ENCODE measurements at places on chromosomes 7 and 10.

- no peak for DNase-seq
Observed at GRCh38 chr10:102923601-102924000, 5.5 kb downstream of the CNNM2 start.

GRCh38 chr7:71206184-71206583 lies 74.2 kb downstream of the GALNT17 start:
- DNase-seq: no peak

GRCh38 chr10:101561068-101561915 lies 26.8 kb downstream of the POLL start:
- no peak for DNase-seq

DNA sequence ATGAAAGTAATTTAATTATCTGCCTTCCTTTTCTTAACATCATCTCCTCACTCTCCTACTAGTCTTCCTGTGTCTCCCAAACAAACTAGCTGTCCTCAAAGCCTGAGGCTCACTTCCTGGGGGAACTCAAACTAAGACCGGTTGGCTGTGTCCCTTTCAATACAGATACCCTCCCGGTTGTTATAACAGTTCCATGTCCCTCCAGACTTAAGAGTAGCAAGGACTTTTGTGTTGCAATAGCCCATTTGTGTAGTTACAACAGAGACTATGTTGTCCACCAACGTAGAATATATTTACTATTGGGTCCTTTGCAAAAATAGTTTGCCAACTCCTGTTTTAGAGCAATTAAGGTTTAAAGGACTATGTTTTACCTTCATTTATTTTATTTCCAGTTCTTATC lies 8.6 kb upstream of the TARP start:
- no peak for DNase-seq

DNA sequence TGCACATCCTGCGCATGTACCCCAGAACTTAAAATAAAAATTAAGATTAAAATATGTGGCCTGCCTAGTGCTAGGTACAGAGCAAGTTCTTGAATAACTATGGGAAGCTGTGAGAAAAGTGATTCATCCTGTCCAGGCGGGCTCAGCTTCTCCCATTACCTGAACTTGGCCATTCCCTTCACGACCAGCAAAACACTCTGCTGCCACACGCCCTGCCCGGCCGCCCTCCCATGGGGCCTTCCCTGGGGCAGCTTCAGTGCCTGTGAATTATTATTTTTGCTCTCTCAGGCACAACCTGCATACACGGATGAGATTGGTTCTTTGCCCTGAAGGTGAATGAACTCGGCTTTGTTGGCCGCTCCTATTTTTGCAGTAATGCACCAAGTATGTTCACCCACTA lies 209.2 kb upstream of the SHH start:
- no peak for DNase-seq

DNA sequence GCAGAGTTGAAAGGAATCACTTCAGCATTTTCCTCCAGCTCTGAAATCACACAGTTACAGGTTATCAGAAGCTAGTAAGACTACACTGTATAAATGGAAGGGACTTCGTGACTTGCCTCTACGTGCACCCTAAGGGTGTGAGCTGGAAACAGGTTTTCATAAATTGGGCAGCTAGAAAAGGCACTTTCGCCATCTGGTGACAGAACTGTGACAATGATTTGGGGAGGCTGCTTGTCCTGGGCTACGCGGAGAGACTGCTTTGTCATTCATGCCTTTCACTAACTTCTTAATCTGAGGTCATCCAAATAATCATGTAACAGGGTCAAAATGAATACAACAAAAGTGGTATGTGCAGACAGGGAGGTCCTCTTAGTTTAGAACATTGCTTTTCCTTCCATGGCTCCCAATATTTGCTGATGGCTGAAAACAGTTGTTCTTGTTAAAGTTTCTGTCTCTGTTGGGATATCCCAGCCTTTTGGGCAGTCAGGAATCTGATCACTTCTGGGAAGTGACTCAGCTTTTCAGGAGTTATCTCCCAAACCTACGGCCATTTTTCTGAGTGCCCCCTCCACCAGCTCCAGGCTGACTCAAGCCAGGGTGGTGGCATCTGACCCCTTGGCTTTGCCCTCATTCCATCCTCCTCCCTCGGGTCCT lies 17.8 kb downstream of the VWC2 start:
- DNase-seq: no peak

DNA sequence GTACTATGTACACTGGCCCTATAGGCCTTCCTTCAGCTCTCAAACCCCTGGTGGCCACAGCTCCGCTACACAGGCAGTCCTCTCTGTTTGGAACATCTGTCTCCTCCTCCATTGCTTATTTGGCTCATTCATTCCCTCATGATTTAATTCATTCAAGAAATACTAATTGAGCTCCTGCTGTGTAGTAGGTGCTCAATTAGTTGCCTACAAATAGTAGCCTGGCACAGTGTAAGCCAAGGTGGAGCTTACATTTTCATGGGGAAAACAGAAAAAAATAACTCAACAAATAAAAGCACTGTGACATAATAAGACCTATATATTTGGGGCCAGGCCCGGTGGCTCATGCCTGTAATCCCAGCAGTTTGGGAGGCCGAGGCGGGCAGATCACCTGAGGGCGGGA lies 3.4 kb upstream of the FIS1 start:
- DNase-seq: no peak

GRCh38 chr10:67288688-67289410 lies 363.0 kb downstream of the LRRTM3 start:
- DNase-seq: no peak

DNA sequence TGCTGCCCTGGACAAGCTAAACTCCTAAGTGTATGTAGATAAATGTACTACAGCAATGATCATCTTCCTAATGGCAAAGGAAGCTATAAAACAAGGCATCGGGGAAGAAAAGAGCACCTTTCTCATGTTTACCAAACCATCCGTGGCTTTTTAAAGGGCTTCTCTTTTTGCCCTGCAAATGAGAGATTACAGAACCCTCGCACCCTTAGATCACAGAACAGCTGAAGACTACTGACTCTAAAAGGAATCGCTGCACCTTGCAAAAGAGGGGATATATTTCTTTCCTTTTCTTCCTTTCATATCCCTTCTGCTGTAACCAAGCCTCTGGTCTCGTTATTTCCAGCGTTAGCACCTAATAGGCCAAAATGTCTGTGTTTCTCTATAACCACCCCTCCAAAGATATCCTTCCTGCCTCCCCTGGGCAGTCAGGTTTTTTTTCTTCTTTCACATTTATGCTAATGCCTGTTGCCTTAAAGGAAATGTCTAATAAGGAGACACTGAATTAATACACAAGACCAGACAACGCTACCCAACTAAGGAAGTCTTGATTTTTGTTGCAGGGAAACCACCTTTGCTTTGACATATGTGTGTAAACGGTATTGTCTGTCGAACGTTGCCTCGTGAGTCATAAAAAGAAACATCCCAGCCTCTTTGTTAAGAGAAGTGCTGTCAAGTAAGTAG lies 10.5 kb downstream of the ST8SIA6 start:
- DNase-seq: no peak

- no peak for DNase-seq
Observed at GRCh38 chr7:116741625-116742316, 69.8 kb downstream of the MET start.

DNA sequence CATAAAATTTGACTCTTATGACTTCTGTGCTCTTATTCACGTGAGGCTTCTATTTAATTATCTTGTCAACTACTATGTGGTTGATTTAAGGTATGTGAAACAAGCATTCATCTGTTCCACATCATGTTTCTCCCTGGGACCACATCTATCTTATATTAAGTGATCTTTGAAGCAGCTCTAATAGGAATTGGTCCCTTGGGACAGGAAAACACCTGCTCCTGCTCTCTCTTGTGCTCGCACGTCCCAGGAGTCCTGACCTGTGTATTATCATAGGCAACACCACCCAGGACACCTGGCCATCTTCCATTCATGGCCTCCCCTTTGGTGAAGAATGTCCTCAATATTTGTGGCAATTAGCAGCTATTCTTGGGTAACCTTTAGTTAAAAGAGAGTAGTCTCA lies 269.2 kb downstream of the NRG3 start:
- DNase-seq: no peak

DNA sequence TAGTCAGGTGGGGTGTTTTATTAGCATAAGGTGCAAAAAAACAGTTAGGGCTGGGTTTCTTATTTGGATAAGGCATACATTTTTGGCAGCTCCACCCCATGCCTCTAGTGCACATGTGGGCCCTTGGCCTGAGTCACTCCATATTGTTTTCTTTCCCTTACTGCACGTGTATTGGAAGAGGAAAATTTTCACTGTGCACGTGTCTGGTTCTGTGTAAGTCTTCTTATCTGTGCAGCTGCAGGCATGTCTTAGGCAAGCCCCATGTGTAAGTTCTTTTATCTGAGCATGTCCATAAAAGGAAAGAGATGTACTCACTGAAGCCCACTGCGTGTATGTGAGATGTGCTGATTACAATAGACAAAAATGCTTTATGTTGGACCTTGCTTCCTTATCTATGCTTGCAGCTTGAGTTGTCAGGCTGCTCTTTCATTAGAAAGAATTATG lies 540.3 kb upstream of the IGFBP3 start:
- DNase-seq: no peak

GRCh38 chr10:36676756-36677430 lies 448.5 kb upstream of the ANKRD30A start:
- no peak for DNase-seq

DNA sequence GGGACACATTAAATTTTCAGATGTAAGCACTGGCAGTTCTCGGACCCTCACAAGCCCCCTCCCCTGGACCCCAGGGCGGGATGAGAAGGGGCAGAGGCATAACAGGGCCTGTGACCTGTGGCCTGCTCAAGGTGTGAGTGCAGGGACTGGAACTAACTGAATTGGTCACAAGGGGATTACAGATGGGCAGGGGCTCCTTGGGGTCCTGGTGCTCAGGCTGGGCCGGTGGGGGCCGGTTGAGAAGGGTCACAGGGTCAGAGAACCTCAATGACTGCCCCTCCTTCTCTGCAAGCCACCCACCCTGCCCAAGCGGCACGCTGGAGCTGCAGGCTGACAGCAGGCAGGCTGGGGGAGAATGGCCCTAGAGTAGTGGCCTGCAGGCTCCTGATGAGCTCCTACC lies 80.8 kb upstream of the PCBD1 start:
- no peak for DNase-seq

All from EL (cell line).